ENCODE measurements at places on chromosomes 13 and 19.

DNA sequence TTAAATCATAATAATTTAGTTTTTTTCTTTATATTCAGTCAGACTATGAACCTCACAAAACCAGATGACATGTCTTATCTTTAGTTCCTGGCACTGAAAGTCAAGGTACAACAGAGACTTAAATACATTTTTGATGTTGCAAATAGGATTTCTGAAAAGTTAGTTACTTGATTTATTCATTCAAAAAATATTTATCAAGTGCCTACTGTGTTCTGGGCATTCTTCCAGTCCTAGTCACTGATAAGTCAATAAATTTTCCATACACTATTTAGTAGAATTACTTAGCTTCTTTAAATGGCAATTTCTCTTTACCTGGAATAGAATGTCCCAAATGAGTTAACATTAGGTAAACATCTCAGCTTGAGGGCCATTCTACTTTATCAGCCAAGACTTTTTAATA, 938.3 kb upstream of the PCDH9 start:
- DNase-seq: no peak

DNA sequence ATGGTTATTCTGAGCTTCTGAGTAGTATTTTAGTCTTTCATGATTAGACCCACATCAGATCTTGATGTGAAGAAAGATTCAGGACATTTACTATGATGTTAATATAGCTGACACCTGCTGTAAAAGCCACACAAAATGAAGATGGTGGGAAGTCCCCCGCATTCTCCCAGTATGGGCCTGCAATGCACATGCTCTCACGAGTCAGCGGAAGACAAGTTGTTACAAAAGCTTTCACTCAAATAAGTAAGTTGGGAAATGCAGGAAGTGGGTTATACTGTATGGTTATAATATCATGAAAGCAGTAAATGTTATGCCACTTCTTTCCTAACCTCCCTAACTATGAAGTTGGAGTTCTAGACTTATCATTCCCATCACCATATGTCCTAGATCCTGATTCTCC, 171.9 kb downstream of the KLF5 start:
- no peak for DNase-seq

DNA sequence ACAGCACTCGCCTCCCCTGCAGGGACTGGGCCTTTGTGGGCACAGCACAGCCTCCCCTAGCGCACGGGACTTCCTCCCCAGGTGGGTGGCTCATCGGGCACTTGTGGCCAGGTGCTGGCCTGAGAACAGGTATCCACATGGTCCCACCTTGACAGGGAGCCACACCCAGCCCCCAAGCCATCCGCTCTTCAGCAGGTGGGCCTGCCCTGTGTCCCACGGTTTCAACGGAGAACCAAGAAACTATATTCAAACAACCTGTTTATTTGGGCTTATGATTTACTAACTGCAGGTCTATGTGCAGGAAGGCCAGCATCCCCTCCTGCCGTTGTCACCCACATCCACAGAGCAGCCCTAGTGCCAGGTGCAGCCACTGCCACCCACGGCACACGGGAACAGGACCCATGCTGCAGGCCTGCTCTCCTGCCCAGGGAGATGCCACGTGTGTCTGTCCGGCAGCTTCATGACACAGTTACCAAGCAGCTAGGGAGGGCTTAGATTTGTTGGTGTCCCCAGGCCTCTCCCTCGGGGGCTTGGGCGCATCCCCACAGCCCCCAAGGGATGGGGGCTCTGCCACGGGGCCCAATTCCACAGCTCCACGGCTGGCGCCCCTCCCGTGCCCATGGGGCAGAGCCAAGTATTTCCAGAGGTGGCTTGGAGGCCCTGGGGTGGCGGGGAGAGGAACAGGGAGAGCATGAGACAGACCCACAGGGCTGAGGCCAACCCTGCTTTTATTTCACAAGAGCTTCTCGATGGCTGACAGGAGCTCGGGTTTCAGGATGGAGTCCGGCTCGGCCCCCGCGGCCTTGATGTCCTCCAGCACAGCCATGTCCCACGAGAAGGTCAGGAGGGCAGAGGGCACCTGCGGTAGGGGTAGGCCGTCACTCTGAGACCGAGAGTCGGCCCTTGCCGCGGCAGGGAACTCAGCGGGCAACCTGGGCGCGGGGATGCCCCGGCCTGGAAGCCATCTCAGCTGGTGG, 12.5 kb downstream of the UBXN6 start:
- DNase-seq: no peak

DNA sequence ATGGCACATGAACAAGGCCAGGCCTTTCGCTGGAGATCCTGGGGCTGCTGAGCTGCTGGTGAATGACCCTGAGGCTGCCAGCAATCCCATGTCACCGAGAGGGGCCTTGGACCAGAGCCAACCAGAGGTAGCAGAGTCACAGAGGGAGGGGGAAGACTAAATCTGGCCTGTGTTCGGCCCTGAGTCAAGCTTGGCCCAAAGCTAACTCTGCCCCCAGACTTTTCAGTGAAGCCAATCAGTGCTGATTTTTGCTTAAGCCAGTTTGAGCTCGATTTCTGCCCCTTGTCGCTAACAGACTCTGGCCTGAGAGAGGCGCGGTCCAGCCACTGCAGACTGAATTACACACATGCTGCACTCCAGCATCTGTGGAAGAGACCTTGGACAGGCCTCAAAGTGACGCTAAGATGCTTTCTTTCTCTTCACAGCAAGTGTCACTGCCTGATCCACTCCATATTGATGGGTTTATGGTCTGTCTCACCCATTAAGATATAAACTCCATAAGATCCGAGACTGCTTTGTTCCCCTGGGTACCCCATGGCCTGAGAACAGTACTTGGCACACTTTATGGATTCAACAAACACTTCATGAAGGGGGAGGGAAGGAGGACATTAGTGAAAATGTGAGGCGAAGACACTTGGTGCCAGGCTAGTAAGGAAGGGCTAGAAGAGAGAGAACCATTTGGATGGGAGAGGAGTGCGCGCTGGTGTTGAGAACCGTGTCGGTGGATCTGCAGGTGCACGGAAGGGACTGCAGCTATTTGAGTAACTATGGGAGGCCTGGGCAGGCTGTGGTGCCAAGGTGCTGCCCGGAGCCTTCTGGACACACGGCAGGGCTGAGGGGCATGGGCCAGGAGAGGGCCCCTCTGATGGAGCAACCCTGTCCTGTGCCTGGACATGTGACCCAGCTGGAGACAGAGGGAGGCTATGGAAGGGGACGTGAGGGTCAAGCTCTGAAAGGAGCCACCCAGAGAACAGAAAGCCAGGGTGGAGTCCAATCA, 17.6 kb downstream of the RANBP3 start:
- no peak for DNase-seq

DNA sequence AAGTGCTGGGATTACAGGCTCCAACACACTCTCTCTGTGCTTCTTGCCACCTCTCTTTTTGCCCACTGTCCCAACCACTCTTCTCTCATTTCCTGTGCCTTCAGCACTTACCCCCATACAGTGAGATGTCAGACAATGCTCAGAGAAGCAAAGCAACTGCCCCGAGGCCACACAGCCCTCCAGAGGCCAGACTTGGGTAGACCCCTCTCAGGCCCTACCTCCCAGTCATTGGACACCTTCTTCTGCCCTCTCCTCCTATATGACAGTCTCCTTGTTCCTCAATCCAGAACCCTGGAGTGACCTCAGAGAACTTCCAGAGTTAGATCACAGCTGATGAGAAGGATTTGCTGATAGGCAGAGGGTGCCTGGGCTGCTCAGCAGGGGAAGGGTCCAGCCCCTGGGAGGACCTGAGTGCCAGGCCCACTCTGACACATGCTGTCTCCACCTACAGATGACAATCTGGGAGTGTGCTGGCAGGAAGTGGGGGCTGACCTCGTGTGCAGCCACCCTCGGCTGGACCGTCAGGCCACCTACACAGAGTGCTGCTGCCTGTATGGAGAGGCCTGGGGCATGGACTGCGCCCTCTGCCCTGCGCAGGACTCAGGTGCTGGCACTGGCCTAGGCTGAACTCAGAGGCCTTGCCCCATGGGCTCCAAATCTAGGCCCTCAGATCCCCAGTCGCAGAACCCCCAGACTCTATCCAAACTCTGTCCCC, 24.4 kb downstream of the LTBP4 start:
- no peak for DNase-seq

GRCh38 chr19:49161987-49162386, 4.4 kb downstream of the TRPM4 start:
- DNase-seq: no peak

- DNase-seq: peak; percentile 69
Observed at GRCh38 chr13:75258159-75258782, 223.7 kb downstream of the TBC1D4 start.

DNA sequence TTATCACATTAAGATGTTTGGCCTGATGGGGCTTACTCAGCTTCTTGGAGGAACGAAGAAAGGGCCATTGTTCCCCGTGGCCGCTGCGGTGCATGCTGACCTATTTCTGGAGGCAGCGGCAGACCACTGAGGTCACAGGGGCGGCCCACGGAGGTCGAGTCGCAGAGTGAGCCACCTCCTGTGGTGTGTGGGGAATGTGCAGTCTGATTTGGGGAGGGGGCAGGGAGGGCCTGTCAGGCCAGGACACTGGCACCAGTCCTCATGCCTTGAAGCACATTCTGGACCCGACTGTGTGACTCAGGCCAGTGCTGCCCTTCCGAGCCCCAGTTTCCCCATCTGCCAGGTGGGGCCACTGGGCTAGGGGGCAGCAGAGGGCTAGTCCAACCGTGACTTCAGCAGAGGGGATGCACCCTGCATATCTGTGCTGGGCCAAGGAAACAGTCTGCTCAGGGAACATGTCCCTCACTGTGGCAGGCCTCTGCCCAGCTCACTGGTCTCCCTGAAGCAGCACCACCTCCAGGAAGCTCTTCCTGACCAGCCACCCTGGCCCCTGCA, 6.3 kb downstream of the SLC7A10 start:
- DNase-seq: no peak

- no peak for DNase-seq
Observed at GRCh38 chr13:112105892-112106291, 38.9 kb downstream of the SOX1 start.

- no peak for DNase-seq
Observed at GRCh38 chr19:10761443-10762250, 43.8 kb downstream of the DNM2 start.

GRCh38 chr19:30848636-30849425, 476.6 kb downstream of the ZNF536 start:
- no peak for DNase-seq

GRCh38 chr19:7674010-7675005, 2.6 kb upstream of the MCEMP1 start:
- DNase-seq: peak; percentile 24

GRCh38 chr19:50547385-50548190, 20.6 kb downstream of the LRRC4B start:
- peak; percentile 14 for DNase-seq

DNA sequence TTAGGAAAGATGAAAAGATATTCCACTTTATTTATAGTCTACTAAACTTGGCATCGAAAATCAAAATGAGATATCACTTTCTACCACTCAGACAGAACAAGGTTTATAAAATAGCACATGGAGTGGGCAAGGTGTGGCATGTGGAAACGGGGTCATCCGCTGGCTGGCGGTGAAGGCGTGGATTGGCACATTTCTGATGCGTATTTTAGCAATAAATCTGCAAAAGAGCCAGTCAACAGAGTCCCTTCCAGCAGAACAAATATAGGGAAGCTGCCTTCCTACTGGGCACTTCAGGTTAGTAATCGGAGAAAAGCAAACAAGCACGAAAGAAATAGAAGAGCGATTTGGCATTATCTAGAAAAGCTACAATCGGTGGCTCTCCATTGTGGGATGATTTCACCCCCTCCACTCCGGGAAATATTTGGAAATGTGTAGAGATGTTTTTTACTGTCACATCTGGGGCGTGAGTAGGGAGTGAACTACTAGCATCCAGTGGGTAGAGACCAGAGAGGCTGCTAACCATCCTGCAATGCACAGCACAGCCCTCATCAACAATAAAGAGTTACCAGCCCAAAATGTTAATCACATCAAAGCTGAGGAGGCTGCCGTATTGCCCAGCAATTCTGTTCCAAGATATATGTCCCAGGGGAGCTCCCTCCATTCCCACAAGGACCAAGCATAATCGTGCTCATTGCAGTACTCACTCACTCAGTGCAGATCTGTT, 116.1 kb upstream of the PEG3 start:
- no peak for DNase-seq

DNA sequence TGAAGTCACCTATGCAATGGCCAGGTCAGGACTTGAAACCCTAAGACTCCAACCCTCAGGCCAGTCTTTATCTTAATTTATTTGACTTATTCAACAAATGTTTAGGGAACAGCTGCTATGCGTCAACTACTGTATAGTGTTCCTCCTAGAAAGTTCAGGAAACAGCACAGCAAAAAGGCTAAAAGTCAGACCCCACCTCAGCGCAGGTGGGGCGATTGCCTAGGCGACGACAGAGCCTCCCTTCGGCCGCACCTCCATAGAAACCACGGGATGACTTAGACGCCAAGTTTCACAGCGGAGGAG, 502 bp downstream of the VRK3 start:
- no peak for DNase-seq

DNA sequence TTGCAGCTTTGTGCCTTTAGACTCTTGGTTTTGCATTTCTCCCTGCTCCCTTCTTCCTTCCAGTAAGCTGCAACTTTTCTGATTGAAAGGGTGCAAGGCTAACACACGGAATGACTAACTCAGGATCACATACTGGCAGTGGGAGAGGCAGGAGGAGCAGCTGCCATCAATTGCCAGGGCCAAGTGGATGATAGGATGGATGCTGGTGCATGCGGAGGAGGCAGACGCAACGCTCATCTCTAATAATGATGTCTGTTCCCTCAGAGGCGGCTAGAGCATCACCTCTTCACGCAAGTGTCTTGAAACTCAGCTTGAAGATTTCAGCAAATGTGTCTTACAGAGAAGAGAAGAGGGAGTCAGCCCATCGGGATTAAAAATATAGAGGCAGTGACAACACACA, 49.5 kb upstream of the TPM4 start:
- no peak for DNase-seq

DNA sequence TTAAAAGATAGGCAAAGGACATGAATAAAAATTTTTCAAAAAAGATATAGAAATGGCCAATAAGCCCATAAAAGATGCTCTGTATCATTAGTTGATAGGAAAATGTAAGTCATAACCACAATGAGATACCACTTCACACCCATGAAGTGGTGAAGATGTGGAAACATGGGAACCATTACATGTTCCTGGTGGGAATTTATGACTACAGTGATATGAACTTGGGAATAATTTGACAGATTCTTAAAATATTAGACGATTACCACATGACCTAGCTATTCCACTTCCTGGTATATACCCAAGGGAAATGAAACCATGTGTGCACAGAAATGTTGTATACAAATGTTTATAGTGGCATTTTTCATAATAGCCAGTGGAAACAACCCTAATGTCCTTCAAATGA, 232.2 kb downstream of the GGACT start:
- no peak for DNase-seq

- no peak for DNase-seq
Observed at GRCh38 chr19:45160870-45161737, at the start of gene NKPD1. TSS of gene NKPD1 (minus strand) at chr19:45160982. CDS start at chr19:45160150, 832 bp downstream.

- no peak for DNase-seq
Observed at GRCh38 chr13:26623125-26623524, 65.6 kb downstream of the WASF3 start.
